ENCODE measurements at places on chromosomes 1 and 21. TPM values are rescaled to one million over a fixed set of nuclear protein-coding genes. Genes with fewer than 3 reads are reported as not detected.
A peak's percentile ranks its signal among the peaks of the same experiment; 100 is the strongest.

DNA sequence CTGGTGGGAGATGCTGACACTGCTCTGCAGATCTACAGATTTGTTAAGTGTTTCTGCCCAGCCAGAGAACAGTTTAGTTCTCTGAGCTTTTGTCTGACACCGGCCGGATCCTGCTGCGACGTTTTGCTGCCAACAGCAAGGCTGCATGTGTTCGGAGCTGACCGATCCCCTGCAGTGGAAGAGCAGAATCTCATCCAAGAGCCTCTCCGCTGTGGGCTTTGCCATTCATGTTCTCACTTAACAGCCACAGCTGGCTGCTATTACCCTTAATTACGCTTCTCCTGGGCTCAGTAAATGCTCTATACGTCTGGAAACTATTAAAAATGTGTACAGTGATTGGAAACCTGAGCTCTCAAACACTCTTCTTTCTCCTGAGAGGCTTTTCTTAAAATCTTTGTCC lies 105.3 kb downstream of the BCAR3 start:
- no peak overlapping the region for H3K27ac ChIP-seq
- H3K36me3 ChIP-seq: no peaks in the 10 kb centered on the region
- H3K4me3 ChIP-seq: no peak overlapping the region
- no peak for DNase-seq

- H3K27me3 ChIP-seq: peaks cover 4% of the 10 kb centered on the region
- no peak overlapping the region for H3K27ac ChIP-seq
- peaks cover 13% of the 10 kb centered on the region for H3K4me1 ChIP-seq
- H3K36me3 ChIP-seq: no peaks in the 10 kb centered on the region
- H3K4me3 ChIP-seq: no peak overlapping the region
- DNase-seq: no peak
Observed at GRCh38 chr1:241842565-241842964, 5.4 kb upstream of the EXO1 start.

- H3K4me3 ChIP-seq: no peak overlapping the region
- DNase-seq: no peak
- H3K27me3 ChIP-seq: peaks cover 7% of the 10 kb centered on the region
- no peaks in the 10 kb centered on the region for H3K36me3 ChIP-seq
Observed at GRCh38 chr1:116019653-116020253, 43.4 kb downstream of the SLC22A15 start.

DNA sequence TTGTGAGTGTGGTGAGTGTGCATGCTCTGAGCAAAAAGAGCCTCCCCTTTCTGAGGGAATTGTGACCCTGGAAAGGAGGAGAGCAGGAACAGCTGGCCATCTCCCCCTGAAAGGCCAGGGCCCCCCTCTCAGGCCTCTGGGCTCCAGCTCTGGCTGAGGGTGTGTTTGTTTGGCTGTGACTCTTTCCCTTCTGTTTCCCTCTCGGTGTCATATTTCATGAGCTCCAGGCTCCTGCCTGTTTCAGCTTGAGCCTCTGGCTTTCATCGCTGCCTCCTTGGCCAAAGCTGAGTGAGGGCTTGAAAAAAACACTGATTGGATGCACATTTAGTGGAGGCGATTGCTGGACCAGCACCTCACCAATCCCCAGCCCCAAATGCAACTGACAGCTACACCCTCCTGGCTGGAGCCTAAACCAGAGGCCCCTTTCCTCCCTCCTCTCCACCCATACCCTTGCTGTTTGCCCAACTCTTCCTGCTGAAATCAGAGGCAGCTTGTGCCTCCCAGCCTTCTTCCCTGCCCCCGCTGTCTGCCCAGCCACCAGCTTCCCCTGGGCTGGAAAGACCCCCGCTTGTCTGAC lies 64.1 kb downstream of the DDR2 start:
- no peak overlapping the region for H3K27ac ChIP-seq
- DNase-seq: no peak
- H3K36me3 ChIP-seq: no peaks in the 10 kb centered on the region
- no peak overlapping the region for H3K4me3 ChIP-seq

GRCh38 chr1:33434363-33434750 lies 3.5 kb upstream of the PHC2 start:
- no peak for DNase-seq
- peaks cover 27% of the 10 kb centered on the region for H3K27me3 ChIP-seq
- H3K4me1 ChIP-seq: peaks cover 2% of the 10 kb centered on the region
- no peak overlapping the region for H3K27ac ChIP-seq

DNA sequence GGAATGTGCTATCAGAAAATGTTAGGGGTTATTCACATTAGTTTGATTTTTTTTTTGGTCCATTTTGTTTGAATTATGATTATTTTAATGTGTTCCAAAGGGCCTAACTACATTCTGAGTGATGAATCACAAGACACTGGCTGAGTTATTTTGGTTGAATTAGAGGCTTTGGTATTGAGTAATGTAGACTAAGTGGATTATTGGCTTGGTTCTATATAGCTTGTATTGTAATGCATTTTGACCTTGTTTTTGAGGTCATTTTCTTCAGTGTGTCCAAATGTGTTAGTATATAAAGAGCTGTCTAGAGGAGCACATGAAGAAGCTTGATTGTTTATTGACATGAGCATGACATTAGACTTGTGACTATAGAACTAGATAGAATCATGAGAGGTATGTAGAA lies 3.4 kb downstream of the ZNF326 start:
- DNase-seq: no peak
- H3K27me3 ChIP-seq: no peaks in the 10 kb centered on the region
- peaks cover 43% of the 10 kb centered on the region for H3K4me1 ChIP-seq

DNA sequence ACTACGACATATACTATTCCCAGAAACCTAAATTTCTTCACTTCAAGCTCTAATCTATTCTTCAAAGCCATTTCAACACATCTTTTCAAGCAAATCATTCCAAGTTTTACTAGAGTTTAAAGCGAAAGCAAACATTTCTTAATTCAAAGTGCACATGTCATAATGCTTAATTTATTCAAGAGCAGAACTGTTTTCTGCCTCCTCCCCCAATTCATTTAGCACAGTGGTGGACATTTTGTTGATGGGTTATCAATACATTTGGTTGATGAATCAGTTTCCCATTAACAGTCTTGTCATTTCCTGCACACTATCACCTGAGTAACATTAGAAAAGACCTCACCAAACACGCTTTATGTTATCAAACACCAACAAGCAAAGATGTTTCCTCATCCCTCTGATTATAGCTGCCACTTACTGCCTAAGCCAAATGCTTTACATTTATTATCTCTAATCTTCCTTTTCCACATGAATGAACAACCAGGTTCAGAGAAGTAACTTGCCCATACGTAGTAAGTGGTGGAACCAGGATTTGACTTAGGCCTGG lies 2.0 kb downstream of the SRSF4 start:
- H3K36me3 ChIP-seq: peaks cover 42% of the 10 kb centered on the region
- no peaks in the 10 kb centered on the region for H3K27me3 ChIP-seq
- H3K4me3 ChIP-seq: peak overlapping the region; percentile 98
- peak overlapping the region; percentile 95 for H3K27ac ChIP-seq
- no peak for DNase-seq
- peaks cover 55% of the 10 kb centered on the region for H3K4me1 ChIP-seq

- DNase-seq: no peak
- H3K4me3 ChIP-seq: no peak overlapping the region
- no peak overlapping the region for H3K27ac ChIP-seq
Observed at GRCh38 chr1:222821239-222821638, 6.4 kb downstream of the DISP1 start.

- H3K27me3 ChIP-seq: peaks cover 9% of the 10 kb centered on the region
- no peak for DNase-seq
- no peak overlapping the region for H3K27ac ChIP-seq
- H3K36me3 ChIP-seq: no peaks in the 10 kb centered on the region
Observed at GRCh38 chr21:17435565-17436543, 77.0 kb upstream of the CXADR start.

DNA sequence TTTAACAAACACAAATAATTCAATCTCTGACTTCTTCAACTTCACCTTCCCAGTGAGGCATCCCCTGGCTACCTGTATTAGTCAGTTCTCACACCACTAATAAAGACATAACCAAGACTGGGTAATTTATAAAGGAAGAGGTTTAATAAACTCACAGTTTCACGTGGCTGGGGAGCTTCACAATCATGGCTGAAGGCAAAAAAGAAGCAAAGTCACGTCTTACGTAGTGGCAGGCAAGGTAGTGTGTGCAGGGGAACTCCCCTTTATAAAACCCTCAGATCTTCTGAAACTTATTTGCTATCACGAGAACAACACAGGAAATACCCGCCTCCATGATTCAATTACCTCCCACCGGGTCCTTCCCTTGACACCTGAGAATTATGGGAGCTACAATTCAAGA lies 478.5 kb downstream of the ADGRL2 start:
- no peak overlapping the region for H3K4me3 ChIP-seq
- H3K27ac ChIP-seq: no peak overlapping the region
- H3K4me1 ChIP-seq: no peaks in the 10 kb centered on the region
- no peaks in the 10 kb centered on the region for H3K36me3 ChIP-seq
- no peak for DNase-seq
- no peaks in the 10 kb centered on the region for H3K27me3 ChIP-seq

DNA sequence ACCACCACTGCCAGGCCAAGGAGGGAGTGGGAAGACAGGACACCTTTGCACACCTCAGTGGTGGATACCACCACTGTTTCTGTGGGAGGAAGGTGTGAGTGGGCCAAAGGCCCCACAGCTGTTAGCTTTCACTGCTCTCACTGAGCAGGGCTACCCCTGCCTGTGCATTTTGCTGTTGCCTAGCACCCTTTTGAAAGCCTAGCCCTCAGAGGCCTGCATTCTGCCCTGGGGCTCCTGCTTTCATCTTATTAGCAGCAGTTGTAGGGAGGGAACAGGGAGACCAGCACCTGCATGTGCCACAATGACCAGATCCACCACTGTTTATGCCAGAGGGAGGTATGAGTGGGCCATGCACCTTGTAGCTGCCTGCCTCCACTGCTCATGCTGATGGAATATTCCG lies 110.9 kb upstream of the C21orf91 start:
- DNase-seq: no peak
- H3K27ac ChIP-seq: no peak overlapping the region
- no peaks in the 10 kb centered on the region for H3K4me1 ChIP-seq
- no peaks in the 10 kb centered on the region for H3K27me3 ChIP-seq
- H3K36me3 ChIP-seq: no peaks in the 10 kb centered on the region

DNA sequence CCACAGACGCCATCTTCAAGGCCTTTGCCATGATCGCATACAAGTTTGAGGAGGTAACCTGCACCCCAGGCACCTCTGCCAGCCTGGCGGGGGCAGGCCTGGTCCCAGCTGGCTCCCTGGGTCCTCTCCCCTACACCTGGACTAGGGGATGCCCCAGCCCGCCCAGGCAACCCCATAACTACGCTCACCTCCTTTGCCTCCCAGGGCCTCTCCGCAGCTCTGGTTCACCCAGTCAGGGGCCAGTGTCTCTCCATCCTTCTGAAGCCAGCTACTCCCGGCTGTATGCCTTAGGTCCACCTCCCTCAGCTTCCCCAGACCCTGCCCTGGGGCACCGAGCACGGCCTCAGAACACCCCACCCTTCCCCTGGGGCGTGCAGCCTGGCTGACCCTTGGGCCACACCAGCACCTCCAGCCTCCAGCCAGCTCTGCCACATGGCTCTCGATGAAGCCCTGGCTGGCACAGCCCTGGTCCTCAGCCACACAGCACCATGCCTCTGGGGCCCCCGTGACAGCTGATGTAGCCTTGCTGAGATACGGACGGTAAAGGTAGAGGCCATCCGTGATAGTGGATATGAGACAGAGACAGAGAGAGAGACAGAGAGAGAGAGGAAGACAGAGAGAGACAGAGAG lies 80.4 kb upstream of the COL6A1 start:
- no peak overlapping the region for H3K27ac ChIP-seq
- H3K36me3 ChIP-seq: no peaks in the 10 kb centered on the region
- no peaks in the 10 kb centered on the region for H3K27me3 ChIP-seq
- no peaks in the 10 kb centered on the region for H3K4me1 ChIP-seq

- peaks cover under 1% of the 10 kb centered on the region for H3K4me1 ChIP-seq
- H3K36me3 ChIP-seq: no peaks in the 10 kb centered on the region
- no peak overlapping the region for H3K27ac ChIP-seq
- peaks cover 20% of the 10 kb centered on the region for H3K27me3 ChIP-seq
Observed at GRCh38 chr1:36585569-36586548, 103.1 kb upstream of the CSF3R start.

DNA sequence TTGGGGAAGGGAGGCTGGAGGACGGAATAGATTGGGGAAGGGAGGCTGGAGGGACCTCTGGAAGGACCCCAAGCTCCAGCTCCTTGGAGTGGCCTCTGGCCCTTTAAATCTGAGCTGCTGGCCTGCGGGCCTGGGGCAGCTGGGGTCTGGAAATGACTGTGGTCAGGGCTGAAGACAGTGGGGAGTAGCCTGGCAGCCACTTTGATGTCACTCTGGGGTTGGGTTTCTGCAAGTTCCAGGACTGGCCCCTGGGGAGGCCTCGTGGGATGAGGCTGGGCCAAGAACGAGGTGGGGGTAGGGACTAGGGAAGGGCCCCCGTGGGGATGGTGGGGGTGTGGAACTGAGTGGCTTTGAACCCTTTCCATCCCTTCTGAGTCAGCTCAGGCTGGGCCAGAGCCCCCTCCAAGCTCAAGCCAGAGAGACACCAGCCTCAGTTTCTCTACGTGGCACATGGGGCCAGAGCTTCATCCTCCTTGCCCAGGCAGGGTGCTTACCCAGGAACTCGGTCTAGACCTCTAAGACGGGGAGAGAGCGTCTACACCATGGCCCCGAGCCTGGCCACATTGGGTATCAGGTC lies 59.7 kb downstream of the ALPL start:
- H3K27me3 ChIP-seq: no peaks in the 10 kb centered on the region
- no peak overlapping the region for H3K27ac ChIP-seq
- no peak overlapping the region for H3K4me3 ChIP-seq
- no peaks in the 10 kb centered on the region for H3K4me1 ChIP-seq
- H3K36me3 ChIP-seq: no peaks in the 10 kb centered on the region

- no peaks in the 10 kb centered on the region for H3K4me1 ChIP-seq
- H3K27ac ChIP-seq: no peak overlapping the region
- peaks cover 9% of the 10 kb centered on the region for H3K27me3 ChIP-seq
- H3K36me3 ChIP-seq: no peaks in the 10 kb centered on the region
- H3K4me3 ChIP-seq: no peak overlapping the region
- DNase-seq: no peak
Observed at GRCh38 chr1:197284966-197285365, 16.9 kb downstream of the CRB1 start.

Gene TCHHL1
- total RNA-seq: not detected

Gene CD1D
- total RNA-seq: not detected

Gene AMY1C
- not detected for total RNA-seq

Gene LAX1
- total RNA-seq: 22.7 TPM

Gene LCE2A
- not detected for total RNA-seq

Gene RGS1
- 67.3 TPM for total RNA-seq

Data from activated CD4-positive, alpha-beta memory T cell treated with anti-CD3 and anti-CD28 coated beads, Interleukin-2, amount 10 ng/mL, durations not matched to agents 7 days and 5 days (primary cell).